ENCODE measurements at places on chromosomes 16 and 17.

- no peak for DNase-seq
These were observed 17.6 kb downstream of the PRSS27 start for GRCh38 chr16:2702438-2702825.

- DNase-seq: no peak
These were observed 28.6 kb upstream of the MEIOC start for GRCh38 chr17:44627513-44628242.

DNA sequence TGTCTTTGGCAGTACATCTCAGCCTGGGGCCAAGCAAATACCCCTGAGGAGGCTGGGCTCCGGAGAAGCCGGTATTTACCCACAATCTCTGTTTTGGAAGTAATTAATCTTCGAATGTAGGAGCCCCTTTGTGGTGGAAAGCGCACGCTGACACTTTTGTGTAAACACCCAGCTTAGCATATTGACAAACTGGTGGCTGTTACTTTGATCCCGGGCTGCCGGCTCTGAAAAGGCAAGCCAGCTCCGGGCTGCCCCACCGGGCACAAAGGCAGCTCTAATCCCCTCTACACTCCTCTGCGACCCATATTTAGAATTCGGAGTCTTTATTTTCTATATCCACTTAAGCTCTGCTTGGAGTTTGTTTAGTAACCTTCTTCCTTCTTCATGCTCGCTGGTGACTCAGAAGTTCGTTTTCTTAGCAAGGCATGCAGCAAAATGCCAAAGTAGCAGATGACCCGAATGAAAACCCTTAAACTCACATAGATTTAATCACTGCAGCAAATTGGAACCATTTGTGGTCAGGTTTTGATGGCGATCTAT lies 144.0 kb upstream of the IRX3 start:
- no peak for DNase-seq

DNA sequence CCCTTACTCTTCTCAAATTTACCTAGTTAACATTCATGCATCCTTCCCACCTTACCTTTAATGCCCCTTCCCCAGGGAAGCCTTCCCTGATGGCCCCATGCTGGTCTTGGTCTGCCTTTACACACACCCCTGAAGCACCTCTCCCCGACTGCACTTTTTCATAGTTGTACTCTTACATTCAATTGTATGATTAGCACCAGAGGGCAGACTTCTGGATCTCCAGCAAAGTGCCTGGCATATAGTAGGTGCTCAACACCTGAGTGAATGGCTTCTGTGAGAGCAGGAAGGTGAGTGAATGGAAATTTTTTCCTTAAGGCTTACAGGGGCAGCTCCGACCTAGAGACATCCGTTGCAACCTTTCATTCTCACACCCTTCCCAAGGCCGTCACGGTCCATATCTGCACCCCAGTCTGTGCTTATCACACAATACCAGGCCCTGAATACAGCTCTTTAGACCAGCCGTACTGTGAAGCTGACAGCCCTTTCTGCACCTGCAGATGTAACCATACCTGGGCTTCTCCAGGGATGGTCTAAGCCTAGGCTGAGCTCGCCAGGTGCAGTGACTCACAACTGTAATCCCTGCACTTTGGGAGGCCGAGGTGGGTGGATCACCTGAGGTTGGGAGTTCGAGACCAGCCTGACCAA lies 4.4 kb downstream of the PGAP3 start:
- DNase-seq: no peak

Measured in T-helper 1 cell (primary cell).